ENCODE measurements at places on chromosomes 2 and 18.

DNA sequence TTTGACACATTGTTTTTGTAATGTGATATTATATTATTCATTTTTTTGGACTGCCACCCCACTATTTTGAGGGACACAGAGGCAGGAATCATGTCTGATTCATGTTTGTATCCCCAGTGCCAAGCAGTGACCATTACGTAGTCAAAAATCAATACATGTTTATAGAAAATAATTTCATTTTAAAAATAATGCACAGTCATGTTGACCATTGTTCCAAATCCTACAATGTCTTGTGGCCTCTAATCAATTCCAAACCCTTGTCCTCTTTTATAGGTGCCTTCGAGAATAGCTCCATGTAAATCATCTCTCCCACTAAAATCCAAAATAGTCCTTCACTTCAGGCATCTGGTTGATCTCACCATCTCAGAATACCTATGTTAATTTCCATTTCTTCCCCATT lies 454.7 kb downstream of the LRP1B start:
- no peak for DNase-seq

DNA sequence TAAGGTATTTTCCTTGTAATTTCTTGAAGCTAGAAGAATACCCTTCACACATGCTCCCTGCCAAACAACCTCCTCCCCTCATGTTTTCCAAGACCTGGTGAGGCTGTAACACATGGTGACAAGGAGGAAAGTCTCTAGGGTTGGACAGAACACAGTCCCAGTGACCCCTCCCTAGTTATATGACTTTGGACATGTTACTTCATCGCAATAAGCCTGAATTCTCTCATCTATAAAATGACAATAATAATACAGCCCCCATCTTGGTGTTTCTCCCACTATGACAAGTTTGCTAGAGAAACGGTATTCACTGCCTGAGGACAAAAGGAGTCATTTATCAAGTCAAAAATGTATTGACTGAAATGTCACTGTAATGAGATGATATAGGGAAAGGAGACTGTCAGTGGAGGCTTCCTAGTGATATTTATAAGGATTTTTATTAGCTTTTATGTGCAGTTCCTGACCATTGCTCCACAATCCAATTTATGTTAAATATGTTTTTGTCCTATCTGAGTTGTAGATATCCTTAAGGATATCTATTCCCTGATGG lies 464.4 kb downstream of the SUCLG1 start:
- DNase-seq: no peak

DNA sequence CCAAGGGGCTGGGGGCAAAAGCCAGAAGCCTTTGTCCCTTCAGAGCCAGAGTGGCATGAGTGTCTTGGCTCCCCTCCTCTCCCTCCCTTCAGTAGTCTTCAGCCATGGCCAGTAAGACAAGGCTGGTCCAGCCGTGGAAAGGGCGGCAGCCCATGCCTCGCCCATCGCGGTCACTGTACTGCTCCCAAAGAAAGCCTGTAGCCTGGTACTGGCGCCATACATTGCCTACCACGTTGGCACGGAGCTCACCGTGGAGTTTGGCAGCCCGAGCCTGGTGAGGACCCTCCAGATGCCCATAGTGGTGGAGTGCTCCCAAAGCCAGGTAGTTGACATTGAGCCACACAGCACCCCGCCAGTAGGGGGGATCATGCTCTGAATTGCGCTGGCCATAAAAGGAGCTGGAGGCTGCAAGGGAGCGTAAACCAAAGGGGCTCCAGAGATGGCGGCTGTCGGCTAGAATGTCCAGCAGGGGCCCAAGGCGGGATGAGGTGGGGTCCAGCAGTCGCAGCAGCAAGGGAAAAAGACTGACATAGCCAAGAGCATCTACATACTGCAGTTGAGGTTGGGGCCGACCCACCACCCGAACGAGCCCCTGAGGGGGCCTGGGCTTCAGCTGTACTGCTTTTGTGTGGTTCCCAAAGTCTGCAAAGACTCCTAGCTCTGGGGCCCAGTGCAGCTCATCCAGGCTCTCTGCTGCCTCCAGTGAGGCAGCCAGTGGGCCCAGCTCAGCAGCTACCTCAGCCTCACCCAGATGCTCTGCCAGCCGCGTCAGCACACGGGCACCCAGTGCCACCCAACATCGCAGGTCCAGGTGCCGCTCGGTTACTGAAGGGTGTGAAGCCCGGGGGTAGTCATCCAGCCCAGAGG lies 3.2 kb downstream of the WBP1 start:
- no peak for DNase-seq

GRCh38 chr2:147057892-147058490 lies 786.8 kb upstream of the ACVR2A start:
- DNase-seq: no peak

DNA sequence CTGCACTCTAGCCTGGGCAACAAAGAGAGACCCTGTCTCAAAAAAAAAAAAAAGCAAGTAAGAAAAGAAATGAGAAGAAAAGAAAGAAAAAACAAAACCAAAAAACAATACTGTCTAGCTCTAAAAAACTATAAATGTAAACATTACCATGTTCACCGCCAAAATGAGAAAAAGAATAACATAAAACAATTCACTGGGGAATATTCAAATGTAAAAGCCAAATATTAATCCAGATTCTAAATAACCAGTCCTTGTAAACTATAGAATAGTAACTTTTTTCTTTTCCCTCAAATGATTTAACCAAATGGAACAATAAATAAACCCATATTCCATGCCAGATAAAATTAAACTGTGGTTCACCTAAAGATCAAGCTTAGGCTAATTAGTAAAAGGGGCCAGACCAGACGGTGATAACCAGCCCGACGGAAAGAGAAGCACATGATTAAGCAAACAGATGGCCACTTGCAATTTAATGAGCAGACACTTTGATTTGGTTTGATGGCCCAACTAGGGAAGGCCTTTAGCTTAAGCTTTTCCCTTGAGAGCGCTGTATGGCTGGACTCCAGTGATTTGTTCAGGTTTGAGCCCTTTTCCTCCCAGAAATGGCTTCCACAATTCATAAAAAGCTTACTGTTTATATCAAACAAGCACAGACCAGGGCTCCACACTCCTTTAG lies 39.4 kb upstream of the ZNF397 start:
- DNase-seq: no peak

DNA sequence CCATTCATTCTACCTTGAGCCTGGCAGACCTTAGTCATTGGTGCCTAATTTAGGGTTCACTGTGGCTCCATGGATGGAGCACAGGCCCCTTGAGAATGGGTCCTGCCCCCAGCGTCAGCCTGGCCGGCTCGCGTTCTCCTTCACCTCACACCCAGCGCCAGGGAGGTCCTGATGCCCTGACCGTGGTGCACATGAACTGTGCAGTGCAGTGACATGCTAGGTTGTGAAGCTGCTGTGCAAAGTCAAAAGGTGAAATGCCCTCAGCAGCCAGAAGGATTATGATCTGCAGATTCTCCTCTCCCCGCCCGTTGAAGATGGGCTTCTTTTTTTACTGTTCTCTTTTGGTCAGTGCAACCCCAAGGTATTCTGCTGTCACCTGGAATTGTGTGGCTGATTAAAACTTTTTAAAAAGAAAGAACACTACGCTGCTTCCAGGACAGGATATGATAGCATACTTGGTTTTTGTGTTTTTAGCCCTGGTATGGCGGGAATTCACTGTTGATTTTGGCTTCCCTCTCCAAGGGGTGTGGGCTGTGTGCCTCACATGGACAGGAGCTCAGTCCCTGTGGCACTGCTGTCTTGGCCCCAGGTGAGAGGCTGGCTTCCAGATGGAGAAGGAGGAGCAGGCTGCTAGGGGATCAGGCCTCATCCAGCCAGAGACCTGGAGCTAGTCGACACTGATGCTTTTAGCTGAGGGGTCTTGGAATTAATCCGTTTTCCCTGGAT lies 49.4 kb upstream of the MCFD2 start:
- no peak for DNase-seq

GRCh38 chr2:118791483-118791882 lies 56.0 kb downstream of the EN1 start:
- no peak for DNase-seq
